Activated T-helper 17 cell treated with anti-CD3 and anti-CD28 coated beads, Interleukin-2, amount 50 U/mL, for 72 hours (primary cell): ENCODE measurements at places on chromosomes 6 and 20.

DNA sequence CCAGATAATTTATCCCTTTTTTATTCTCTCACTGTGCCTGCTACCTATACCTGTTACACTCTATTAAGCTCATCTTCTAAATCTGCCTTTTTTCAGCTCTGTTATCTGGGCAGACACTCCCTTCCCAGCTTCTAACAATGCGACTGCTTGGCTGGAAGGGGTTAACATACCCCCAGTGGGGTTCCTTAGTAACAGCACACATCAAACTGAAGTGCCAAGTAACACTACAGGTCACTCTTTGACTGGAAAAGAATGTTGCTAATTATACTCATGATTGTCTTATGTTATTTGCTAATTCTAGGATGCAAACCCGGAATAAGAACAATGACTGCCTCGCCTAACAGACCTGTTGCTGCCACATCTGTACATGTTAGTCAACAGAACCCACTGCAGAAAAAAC lies 203.5 kb downstream of the EPM2A start:
- no peak for ATAC-seq

DNA sequence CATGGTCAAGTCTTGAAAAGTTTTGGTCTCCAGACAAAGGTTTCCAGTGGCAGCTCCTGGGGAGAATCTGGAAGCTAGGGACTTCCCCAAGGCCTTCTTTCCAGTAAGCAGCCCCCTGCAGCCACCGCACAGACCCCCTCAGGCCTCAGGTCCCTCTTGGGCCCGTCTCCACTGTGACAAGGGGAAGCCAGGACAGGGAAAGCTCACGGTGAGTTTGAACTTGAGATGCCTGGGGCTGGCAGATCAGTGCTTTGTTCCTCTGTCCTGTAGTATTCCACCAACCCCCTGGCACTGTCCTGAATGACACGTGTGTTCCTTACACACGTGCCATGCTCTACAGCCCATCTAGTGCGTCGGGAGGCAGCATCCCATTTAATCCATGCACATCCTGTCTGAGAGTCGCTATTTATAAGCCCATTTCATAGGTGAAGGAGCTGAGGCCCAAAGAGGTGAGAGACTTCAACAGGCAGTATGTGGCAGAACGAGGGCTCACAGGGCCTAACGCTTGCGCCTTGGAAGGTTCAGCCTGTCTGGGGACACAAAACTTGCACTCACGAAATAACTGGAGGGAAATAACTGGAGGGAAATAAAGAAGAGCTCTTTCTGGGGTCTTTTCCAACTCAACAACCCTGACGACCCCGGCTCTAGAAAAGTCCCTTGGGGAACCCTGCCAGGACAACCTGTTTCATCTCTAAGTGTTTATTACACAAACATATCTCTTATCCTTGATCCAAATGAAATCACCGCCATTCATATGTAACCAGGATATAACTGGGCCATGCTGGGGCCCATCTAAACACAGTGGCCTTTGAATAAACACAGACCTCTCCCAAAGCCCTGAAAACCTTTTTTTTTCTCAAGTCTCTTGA lies 123.0 kb downstream of the BANF2 start:
- ATAC-seq = no peak

DNA sequence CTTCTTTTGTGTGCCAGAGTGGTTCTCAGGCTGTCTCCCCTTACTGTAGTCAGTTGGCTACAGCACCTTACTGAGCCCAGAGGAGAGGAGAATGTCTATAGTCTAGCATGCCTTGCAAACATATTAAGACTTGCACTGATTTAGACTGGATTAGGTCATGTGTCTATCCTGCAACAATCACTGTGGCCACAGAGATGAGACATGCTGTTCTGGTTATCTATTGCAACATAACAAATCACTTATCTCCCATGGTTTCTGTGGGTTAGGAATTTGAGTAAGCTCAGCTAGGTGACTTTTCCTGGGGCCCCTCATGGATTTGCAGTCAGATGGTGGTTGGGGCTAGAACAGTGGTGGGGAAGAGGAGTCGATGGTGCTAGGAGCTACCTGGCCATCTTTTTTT lies 261.3 kb downstream of the SOD2 start:
- no peak for ATAC-seq

DNA sequence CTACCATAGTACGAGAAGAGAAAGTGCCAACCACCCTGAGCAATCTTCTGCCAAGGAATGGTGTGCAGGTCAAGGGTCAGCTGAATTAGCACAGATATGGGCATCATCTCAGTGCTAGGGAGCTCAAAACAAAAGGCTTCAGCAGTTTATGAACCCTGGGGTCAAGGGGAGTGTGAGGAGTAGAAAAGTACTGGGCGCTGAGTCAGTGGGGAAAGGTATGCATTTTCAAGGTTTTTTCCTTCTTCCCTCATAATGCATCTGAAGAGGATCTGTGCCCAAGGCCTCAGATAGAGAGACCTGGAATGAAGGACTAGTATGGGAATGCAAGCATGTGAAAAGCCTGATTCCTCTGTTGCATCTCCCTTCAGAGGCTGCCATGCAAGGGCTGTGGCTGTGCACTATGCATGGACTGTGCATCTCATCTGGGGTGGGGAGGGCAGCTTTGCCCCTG lies 81.7 kb downstream of the PERP start:
- no peak for ATAC-seq
